ENCODE measurements at places on chromosomes 1 and 21.
A peak's percentile ranks its signal among the peaks of the same experiment; 100 is the strongest.

DNA sequence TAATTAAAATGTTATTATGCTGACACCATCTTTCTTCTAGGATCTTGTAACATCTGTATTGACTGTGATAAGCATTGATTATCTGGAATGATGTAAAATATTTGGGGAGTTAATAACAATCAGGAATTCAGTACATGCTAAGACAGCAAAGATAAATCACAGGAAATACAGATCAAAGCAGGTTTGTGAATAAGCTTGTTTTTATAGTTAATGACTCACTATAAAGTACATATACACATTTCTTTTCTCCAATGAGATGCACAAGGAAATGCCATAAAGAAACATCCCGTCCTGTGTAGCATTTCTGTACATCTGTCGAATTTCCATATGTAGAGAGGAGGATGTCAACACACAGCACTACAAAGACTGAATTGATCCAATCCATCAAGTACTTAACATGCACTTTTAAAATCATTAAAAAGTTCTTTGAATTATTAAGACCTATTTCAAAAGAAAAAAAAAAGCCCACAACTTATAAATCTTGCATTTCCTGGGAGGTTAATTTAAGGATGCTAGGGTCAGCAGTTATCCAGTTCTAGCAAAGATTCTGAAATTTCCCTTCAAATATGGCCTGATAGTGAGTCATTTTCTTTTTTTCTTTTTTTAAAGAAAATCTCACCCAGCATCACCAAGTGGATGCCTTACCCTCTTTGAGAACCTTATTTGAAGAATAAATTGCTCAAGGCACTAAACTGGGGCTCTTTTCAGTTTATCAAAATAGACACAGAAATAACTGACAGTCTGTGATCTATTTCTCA lies 243.2 kb upstream of the NR5A2 start:
- no peak for DNase-seq

DNA sequence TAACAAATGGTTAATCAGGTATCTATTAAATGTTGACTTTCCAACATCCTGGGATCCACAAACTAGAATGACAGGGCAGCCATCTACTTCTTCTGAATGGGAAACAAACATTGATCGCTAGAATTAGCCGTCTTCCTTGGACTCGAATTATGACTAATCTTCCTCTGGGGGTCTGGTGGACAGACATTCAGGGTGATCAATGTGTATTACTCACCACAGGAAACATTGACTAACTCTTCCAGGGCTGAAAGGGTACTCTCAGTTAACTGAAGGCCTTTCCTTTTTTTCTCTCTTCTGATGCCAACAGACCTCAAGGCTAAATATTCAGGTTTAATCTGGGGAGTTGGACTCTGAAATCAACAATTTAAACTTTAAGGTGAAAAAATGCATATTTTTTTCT lies 9.5 kb downstream of the NOL9 start:
- no peak for DNase-seq

DNA sequence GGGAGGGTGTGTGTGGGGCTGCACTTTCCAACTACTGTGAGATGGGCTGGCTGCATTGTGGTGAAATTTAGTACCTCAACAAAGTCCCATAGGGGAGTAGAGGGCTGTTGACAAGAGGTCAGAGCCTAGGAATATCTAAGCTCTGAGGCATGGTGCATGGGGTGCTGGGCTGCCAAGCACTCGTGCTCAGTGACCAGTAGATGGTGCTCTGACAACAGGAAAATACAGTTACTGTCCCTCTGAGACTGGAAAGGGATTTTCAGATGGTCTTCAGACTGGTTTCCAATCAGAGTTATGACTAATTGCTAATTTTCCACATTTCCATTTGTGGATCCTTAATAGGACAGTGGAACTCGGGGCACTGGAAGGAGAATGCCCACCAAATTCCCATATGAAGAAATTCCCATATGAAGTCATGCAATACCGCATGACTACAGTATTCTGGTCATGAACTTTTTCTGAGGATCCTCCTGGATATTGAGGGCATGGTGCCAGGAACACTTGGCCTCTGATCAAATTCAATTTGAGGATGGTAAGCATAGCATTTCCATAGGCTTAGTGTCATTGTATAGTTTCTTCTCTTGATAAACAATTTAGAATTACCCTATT lies 4.1 kb upstream of the CACNA1E start:
- no peak for DNase-seq

GRCh38 chr1:227947386-227947675 lies 401 bp downstream of the WNT9A start:
- no peak for DNase-seq

- no peak for DNase-seq
Observed at GRCh38 chr1:197277166-197277565, 9.1 kb downstream of the CRB1 start.

GRCh38 chr1:217062586-217062985 lies 339.4 kb upstream of the ESRRG start:
- peak; percentile 79 for DNase-seq

GRCh38 chr1:42951588-42951987 lies 7.1 kb downstream of the SLC2A1 start:
- DNase-seq, result no peak

GRCh38 chr1:235351441-235351840 lies 15.8 kb upstream of the TBCE start:
- DNase-seq, result no peak

Data from kidney (tissue), 22 donors.